Bronchial epithelial cell (primary cell): ENCODE measurements at places on chromosomes 12 and 14. TPM values are rescaled to one million over a fixed set of nuclear protein-coding genes. Genes with fewer than 3 reads are reported as not detected.
A peak's percentile ranks its signal among the peaks of the same experiment; 100 is the strongest.

GRCh38 chr12:120835657-120836056 is 68.5 kb downstream of the SPPL3 start:
- peak; percentile 26 for DNase-seq

DNA sequence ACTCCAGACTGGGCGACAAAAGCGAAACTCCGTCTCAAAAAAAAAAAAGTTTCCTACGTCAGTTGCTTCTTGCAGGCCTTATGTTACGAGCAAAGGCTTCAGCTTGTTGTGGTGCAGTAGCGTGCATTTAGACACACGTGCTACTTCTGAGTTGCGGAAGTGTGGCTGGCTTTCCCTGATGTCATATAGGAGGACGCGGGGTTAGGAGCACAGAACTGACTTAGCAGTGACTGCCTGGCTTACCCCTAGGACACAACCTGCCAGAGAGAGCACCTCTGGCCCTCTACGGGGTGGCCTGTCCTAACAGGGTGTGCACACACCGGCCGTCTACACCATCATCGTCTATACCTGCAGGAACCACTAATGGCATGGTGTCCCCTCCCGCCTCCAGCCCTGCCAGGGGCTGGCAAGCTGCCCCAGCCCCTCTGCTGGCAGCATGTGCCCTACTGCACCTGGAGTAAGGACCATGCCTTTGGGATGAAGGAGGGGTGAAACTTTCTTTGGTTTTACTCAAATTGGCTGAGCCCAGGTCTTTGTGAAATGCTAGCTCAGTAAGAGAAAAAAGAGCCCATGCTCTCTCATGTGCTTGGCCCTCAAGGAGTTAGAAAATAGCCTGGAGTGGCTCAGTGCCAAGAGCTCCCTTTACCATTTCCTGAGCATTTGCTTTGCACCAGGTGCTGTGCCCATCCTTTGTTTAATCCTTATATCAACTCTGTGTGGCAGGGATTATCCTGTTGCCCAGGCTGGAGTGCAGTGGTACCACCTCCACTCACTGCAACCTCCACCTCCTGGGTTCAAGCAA is 1.7 kb upstream of the GPR68 start:
- no peak for DNase-seq

GRCh38 chr14:97618917-97619690 is 821.9 kb downstream of the VRK1 start:
- DNase-seq, result no peak

Gene TESPA1
- total RNA-seq, result not detected in 2 replicates
